ENCODE measurements at places on chromosomes 6 and 20.

DNA sequence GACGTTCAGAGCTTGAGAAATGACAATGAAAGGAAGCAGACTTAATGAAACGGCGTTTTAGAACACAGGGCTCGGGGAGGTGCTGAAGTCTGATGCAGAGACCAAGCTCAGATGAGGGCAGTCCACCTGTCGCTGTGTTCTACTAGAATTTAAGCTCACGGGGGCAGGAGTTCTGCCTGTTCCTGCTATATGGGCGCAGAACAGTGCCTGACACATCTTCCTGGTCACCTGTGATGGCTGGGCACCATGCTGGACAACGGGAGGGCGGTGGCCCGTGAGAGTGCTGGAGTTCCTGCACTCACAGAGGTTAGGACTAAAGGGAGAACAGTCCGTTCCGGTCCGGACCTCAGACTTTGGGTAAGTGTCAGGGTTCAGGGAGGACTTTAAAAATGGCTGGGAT lies 130.6 kb downstream of the ERMARD start:
- DNase-seq, result no peak

DNA sequence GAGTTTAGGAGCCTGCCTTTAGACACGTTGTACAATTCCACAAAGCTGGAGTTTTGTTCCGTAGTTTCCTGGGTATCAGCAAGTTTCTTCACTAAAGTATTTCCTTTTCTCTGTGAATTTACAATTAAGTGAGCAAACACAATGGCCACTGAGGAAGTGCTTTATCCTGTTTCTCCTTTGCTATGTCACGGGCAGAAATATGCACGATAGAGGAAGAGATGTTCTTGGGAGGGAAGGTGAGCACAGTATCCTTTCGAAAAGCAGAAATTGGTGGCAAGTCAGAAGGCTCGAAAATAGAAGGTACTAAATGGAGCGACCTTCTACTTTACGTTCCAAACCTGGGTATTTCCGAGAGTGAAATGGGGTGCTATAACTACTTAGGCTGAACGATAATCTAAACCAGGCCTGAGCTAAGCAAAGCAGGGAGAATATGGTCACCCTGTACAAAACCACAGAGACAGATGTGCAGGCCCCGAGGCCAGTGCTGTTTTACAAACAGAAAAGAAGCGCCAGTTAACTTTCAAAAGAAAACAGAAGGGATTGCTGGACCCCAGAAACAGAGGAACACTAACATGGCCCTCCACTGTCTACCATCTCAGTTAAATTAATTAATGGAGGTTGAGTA lies 259.6 kb downstream of the TBC1D7 start:
- no peak for DNase-seq

DNA sequence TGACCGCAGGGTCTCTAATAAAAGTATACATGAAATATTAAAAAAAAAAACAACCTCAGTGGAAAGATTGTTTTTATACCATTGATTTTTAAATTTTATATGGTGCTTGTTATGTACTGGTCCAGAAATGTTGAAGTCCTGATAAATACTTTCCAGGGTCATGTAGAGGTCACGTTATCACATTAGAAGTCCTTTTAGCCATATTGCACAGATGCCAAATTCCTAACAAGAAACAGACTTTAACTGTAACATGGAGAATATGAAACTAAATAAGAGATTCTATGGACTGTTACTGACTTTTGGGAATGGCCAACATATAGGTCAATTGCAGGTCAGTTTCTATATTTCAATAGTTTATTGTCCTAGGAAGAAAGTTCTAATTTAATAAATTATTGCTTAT lies 89.0 kb downstream of the ADGRB3 start:
- no peak for DNase-seq

DNA sequence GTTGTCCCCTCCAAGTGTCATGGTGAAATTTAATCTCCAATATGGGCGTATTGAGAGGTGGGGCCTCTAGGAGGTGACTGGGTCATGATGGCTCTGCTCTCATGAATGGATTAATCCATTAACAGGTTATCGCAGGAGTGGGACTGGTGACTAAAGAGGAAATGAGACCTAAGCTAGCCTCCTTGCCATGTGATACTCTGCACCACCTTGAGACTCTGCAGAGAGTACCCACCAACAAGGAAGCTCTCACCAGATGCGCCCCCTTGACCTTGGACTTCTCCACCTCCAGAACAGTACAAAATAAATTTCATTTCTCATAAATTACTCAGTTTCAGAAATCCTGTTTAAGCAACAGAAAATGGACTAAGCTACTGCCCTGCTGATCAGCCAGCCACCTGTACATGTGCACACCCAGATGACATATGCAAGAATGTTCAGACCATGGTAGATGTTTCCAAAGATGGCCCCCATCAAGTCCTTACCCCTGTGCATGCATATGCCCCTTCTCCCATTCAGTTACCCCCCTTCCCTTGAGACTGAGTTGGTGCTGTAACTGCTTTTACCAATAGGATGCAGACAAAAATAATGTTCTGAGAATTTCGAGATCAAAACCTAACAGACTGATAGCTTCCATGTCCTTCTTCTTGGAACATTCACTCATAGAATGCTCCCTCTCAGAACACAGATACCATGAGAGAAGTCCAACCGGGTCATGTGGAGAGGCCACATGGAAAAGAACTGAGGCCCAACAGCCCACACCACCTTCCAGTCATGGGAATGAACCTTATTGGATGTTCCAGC lies 28.4 kb downstream of the MAP3K5 start:
- no peak for DNase-seq

DNA sequence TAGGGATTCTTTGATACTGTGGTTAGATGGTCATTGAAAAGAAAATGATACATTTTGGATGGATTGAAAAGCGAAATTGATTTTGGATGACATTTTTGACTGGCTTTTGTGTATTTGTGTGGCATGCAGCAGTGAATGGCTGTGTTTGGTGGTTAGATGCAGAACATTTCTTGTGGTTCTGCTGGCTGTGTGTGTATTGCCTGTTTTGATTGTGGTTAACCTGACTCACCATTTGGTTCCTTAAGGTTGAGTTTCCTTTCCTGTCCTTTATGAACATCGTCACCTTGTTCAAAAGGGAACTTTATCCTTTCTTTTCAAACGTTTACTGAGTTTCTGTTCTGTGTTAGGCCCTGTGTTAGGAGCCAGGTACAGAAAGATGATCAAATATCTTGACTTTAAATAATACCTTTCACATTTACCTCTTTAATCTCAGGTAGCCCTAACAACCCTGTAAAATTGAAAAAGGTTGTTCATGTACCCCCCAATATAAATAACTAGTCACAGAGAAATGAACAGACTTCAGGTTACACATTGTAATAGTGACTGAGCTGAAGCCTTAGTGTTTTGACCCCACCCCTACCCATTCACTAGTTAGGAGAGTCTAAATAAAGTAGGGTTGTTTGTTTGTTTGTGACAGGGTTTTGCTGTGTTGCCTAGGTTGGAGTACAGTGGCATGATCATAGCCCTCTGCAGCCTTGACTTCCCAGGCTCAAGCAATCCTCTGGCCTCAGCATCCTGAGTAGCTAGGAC lies 23.8 kb downstream of the ANKS1A start:
- DNase-seq, result no peak

GRCh38 chr20:11454966-11455799 lies 462.5 kb upstream of the BTBD3 start:
- DNase-seq, result no peak

DNA sequence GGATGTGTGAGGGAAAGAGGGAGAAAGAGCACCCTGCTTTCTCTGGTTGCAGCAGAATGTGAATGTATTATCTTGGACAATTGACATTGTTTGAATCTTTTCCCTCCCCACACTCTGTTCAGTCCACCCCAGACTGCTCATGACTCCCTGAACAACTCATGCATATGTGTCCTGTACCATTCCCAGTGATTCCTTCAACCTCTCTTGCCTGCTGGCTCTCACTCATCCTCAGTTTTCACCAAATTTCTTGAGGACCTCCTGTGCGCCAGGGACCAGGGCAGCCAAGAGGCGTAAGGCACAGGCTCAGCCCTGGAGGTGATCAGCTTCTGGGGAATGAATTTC lies 5.4 kb downstream of the NOX3 start:
- DNase-seq, result no peak

DNA sequence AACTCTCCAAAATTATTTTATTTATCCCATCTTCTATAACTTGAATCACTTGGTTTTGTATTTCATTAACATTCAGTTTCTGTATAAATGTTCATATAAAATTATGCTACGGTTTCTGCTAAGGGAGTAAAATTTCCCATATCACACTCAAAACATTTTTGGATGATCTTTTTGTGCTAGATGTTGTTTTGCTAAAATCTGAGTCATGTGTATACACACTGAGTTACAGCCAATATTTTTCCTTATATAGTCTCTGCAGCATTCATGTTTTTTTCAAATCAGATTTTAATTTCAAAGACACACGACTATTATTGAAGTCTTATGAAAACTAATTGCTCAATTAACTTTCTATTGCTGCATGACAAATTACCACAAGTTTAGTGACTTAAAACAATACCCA lies 54.3 kb upstream of the SLC2A12 start:
- no peak for DNase-seq

DNA sequence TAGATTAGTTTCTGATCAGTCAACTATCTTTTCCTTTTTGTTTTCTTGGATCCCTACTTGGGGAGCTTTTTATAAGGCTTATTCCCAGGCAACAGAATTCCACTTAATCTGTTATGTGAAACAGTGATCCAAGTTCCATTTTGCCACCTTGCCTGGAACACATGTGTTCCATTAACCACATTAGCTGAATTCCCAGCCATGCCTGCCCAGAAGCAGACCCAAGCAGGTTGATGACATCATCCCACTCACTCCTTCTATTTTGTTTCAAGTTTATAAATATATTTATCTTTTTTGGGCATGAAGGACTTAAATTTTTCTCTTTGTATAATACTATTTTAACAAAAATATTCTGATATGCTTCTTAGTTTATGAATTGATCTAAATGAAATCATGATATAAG lies 587.4 kb downstream of the GRIK2 start:
- no peak for DNase-seq

DNA sequence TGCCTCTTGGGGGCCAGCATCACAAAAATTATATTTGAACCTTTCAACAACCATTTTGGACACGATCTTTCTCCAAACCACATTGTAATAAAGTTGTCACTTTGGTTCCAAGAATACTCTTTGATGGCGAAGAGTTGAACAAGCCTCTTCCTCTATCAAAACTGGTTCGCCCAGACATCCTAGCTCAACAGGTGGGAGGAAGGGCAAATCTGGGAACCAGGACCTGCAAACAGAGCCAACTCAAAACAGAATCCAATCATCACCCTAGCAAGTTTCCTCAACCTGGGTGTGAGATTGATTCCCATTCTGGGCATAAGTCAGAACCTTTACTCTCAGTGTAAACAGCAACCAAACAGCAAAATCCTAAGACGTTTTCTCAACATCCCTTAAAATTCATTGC lies 141.2 kb upstream of the RREB1 start:
- no peak for DNase-seq

DNA sequence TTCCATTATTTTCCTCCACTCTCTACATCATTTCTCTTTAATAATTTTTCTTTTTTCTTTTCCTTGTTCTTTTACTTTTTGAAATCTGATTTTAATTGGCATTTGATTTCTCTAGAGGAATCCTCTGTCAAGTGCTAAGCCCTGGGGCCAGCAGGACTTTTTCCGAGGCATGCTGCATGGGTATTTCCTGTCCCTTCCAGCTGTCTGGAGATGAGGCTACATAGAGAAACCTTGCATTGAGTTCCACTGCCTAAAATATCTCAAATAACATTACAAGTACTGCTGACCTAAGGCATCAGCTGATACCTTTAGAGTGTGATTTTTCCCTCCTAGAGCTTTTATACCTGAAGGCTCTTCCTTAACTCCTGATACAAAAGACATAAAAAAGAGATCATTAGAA lies 6.2 kb downstream of the RNF217 start:
- DNase-seq, result no peak

DNA sequence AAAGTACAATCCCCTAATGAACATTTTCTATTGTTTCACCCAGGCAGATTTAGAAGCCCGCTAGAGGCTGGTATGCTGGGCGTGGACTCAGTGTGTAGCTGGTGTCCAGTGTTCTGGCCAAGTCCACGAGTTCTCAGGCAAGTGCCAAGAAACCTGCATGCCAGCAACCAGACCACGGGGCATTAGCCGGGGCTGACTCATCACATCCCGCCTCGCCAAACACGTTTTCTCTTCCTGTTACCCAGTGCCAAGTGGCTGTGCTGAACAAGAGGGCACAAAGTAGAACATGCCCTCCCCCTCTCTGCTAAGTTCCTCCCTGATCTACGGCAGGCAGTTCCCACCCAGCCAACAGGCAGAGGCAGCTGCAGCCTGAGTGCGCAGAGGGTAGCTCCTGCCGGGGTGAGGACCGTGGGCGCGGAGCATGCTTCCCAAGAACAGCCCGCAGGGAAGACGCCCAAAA lies 29.6 kb downstream of the RAMACL start:
- no peak for DNase-seq

- DNase-seq, result no peak
Measured at GRCh38 chr6:220721-221475, 71.4 kb upstream of the DUSP22 start.

DNA sequence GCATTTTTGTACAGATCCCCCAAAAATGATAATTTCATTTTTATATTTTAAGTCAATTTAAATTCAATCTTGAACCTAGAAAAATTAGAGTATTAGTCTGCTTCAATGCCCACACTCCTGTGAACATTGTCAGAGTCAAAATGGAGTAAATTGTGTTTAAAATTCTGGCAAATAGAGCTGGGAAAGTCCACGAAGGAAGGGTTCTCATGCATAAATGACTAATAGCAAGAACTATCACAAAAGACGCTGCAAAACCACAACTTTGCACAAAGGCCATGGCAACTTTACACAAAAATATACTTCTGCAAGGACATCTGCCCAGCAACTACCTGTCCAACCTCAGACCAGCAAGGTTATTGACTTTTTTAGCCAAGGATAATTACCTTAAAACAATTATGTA lies 203.2 kb upstream of the SMLR1 start:
- no peak for DNase-seq

DNA sequence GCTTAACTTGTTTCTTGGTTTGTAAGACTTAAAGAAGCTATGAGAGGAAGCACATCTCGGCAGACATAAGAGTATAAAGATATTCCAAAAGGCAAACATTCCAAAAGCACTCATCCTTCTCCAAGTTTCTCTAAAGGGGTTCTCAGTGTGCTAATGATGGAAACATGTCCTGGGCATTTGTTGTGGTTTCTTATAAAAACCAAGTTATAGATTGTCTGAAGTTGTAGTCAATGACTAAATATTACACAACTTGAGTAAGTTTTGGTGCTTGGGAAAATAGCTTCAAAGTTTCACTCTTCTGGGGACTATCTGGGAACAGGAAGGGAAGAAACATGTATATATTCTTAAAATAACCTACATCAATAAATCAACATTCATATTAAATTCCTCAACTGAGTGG lies 128.3 kb upstream of the TBX18 start:
- DNase-seq, result no peak

DNA sequence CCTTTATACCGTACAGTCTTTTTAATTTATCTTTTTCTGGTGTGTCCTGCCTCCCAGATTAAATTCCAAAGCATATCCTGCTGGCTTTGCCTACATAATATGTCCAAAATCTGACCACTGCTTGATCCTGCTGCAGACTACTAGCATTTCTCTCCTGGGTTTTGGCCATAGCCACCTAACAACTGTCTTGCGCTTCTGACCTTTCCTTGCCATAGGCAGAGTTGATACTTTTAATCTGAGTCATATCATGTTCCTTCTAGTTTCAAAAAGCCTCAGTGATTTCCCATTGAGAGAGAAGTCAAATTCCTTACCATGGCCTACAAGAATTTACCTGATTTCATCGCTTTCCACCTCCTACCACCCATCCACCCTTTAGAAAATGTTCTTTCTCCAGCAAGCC lies 104.8 kb downstream of the BCKDHB start:
- no peak for DNase-seq

- no peak for DNase-seq
Measured at GRCh38 chr6:136253734-136254133, 3.6 kb upstream of the MTFR2 start.

- DNase-seq, result no peak
Measured at GRCh38 chr6:3128356-3129108, 10.0 kb downstream of the BPHL start.

All from stimulated activated CD8-positive, alpha-beta memory T cell treated with anti-CD3 and anti-CD28 coated beads, Interleukin-2, amount 100 ng/mL, for 1 hour (primary cell).